Amniotic stem cell (primary cell): ENCODE measurements at places on chromosomes 1 and 21.

- DNase-seq, result no peak
These were observed 31.3 kb downstream of the NEK7 start for GRCh38 chr1:198187973-198188588.

- no peak for DNase-seq
These were observed 806.2 kb downstream of the PLA2G4A start for GRCh38 chr1:187634940-187635339.

DNA sequence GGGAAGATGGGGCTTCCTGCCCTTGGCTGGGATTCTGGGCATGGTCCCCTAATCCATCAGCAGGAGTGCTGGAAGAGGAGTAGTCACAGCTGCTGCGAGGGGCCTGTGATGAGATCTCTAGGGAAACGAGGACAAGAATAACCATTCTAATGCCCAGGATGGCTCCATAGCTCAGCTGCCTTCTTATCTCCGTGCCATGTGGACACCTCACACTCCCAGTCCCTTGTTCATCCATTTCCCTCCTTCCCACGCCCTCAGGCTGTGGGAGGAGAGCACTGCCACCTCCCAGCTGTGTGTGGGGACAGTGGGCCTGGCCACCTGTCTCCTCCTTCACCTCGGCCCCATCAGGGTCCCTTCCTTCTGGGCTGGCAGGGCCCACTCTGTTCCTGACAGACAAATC lies 16.1 kb upstream of the ETV3 start:
- no peak for DNase-seq

- no peak for DNase-seq
These were observed 10.7 kb upstream of the ZP4 start for GRCh38 chr1:237901299-237901934.

GRCh38 chr1:18944810-18945209 lies 11.7 kb downstream of the IFFO2 start:
- no peak for DNase-seq

GRCh38 chr1:205348554-205349487 lies 7.9 kb downstream of the KLHDC8A start:
- no peak for DNase-seq

GRCh38 chr1:24551960-24552571 lies 3.8 kb upstream of the NCMAP start:
- no peak for DNase-seq

DNA sequence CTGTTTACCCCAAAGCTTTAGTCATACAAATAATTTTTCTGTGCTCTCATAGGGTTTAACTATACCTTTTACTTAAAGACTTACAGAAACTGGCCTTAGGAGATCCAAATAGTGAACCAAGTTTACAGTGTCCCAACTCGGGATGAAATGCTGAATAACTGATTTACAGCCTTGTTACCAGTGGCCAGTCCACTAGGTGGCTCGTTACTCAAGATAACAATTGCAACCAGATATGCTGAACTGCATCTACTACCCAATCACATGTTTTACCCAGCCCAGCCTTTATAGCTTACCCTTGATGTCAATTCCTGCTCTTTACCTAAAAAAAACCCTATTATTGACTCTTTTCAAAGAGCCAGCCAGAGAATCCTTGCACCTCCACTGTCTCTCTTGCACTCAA lies 1148.8 kb upstream of the ADGRL4 start:
- DNase-seq, result no peak

DNA sequence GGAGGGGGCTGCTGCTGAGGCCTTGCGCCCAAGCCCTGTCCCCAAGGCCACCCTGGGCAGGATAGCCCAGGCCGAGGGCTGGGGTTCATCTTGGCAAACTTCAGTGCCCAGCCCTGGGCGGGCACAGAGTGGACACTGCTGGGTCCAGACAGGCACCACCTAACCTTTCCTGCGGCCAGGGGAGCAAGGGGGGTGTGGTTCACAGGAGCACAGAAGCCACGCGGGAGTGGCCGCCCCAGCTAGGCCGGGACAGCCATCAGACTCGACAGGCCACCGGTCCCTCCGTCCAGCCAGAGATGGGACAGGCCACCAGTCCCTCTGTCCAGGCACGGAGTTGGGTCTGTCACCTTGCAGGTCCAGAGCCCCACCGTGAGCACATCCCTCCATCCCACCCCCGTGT lies 28.9 kb downstream of the ARHGEF16 start:
- no peak for DNase-seq

- DNase-seq, result no peak
These were observed 111.2 kb downstream of the FASLG start for GRCh38 chr1:172770071-172770470.

- no peak for DNase-seq
These were observed 159.6 kb downstream of the TOMM20 start for GRCh38 chr1:234969011-234969441.

- DNase-seq, result no peak
These were observed 59.2 kb downstream of the KRTAP19-8 start for GRCh38 chr21:30979054-30979453.

- peak; percentile 38 for DNase-seq
These were observed 24.5 kb upstream of the ZNF436 start for GRCh38 chr1:23394181-23394580.
